Astrocyte of the spinal cord (primary cell): ENCODE measurements at places on chromosomes 16 and 17.

DNA sequence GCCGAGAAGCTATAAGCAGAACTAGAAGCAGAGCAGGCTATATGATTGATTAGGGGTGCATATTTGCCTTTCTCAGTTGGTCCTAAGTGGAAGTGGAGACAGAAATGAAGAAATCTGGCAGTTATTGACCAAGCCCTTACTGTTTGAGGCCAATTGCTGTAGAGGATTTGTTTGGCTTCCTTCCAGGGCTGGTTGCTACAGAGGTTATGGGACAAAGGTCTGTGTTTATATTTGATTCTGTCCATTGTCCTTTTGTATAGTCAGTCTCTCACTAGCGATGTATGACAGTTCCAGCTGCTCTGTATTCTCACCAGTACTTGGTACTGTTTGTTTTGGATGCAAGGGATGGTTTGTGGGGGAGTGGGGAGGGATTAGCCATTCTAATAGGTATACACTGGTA is 7.3 kb upstream of the ALOX15 start:
- no peak for DNase-seq

DNA sequence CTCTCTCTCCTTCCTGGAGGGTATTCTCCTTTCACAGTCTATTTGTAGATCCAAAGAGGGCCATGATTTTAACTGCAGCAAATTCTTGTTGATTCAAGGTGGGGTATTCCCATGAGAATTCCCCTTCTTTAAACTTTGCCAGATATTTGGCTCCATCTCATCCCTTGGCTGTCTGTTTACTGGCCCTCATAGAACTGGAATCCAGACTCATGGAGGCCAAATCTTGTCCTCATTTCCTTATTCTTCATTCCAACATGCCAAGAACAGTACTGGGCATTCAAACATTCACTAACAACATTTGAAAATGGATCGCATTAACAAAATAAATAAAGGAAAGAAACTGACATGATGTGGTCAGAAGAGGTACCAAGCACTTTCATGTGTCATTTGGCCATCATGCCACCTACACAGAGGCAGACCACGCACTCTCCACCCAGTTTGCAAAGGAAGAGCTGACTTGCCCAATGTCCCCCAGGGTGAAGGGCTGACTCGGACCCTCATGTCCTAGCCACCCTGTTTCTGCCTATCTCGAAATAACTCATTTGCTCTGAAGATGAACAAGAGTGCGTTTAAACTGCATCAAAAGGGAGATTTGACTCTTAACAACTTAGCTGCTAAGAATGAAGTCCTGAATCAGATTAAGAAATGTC is 23.1 kb upstream of the SLC35B1 start:
- no peak for DNase-seq

GRCh38 chr17:40060887-40061608 is 1.7 kb upstream of the THRA start:
- DNase-seq, result no peak

DNA sequence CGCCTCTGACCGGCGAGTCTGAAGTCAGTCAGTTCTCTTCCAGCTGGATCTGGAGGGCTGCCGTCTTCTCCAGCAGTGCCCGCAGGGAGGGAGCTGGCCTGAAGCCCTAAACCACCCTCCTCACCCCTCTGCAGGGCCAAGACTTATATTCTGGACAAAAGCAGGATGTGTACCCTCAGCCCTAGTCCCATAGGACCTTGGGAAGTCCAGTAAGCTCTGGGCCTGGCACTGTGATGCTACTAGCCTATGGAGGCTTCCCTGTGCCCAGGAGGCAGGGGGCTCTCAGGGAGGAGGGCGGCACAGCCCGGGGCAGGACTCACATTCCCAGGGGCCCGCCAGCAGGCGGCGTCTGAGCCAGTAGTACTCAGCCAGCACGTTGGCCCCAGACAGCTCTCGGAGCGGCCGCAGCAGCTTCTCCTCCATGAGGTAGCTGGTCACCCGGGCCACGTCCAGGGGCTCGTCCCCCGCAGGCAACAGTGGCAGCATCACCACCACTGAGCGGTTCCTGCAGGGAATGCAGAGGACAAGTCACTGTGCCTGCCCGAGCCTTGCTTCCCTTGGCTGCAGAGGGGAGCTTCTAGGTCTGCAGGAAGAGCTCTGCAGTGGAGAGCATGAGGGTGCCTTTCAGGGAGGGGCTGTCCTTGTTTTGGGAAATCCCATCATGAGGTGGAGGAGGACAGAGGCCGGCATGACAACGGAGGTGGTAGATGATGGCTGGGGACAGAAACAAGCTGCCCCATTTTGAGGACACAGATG is 41.7 kb downstream of the RMI2 start:
- peak; percentile 23 for DNase-seq

- no peak for DNase-seq
These were observed 139.6 kb upstream of the FAM20A start for GRCh38 chr17:68740555-68741447.

- DNase-seq, result no peak
These were observed 705.7 kb downstream of the MAF start for GRCh38 chr16:78894886-78895285.

DNA sequence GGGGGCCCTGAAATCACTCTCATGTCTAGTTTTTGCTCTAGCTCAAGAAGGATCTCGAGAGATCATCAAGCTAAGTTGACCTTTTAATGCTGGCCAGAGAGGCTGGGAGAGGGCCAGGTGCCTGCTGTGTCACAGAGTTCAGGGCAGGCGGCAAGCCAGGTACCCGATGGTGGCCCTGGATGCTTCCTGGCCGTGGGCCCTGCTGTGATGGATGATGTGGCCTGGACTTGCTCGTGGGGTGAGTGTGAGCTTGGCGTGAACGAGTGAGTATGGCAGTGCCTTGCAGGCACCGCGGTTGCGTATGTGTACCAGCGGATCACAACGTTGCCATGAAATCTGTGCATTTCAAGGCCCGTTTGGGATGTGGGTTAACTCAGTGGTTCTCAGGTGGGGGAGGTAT is 7.4 kb downstream of the IRF8 start:
- no peak for DNase-seq

DNA sequence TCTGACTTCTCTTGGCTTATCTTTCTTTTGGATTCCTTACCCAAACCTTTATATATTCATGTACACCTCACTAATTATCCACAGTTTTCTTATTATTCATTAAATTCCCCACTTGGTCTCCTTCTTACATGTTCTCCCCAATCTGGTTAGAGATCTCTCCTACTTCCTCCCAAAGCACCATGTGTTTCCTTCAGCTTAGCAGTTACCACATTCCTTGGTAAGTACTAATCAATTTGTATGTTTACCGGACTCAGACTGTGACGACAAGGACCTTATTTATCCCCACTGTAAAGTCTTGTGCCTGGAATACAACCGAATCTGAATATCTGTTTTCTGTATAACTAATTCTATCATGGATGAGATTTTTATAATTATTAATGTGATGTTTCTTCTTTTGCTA is 389.5 kb downstream of the KCNJ2 start:
- DNase-seq, result no peak

DNA sequence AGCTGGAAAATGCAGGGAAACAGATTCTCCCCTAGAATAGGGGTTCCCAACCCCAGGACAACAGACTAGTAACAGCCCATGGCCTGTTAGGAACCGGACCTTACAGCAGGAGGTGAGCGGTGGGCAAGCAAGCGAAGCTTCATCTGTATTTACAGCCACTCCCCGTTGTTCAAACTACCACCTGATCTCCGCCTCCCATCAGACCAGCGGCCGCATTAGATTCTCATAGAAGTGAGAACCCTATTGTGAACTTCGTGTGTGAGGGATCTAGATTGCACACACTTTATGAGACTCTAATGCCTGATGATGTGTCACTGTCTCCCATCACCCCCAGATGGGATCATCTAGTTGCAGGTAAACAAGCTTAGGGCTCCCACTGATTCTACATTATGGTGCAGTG is 3.5 kb downstream of the CD300LB start:
- DNase-seq, result no peak

DNA sequence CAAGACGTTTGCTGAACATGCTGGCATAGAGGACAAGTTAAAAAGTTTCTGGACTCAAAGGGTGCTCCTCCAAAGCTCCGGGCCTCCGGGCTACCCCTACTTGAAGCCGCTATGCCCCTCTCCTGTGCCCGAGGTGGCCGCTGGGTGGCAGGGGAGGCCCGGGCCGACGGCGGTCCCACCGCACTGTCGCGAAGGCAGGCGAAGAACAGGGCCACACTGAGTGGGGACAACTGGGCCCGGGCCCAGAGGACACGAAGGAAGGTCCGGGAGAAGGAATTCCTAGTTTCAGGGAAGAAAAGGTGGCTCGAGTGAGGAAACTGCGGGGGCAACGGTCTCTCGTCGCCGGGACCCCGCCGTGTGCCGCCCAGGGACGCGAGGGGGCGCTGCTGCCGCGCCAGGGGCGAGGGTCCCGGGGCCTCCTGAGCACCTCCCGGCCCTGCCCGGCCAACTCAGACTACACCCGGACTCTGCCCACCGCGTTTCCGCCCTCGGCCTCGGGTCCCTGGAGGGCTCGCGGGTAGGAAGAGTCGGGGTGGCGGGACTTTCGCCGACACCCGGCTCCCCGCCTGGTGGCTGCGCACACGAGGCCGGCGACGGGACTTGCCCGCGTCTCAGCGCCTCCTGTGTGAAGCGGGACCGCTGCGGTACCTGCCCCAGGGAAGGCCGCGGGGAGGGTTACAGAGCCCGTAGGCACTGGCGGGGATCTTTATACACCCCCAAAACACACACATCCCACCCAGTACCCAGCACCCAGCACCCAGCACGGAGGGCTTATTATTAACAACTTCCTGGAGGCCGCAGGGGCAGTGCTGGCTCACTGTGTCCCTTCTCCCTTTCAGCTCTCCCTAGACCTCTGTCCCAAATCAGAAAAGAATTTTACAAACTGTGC is 772 bp upstream of the CHCT1 start:
- DNase-seq, result peak; percentile 51

DNA sequence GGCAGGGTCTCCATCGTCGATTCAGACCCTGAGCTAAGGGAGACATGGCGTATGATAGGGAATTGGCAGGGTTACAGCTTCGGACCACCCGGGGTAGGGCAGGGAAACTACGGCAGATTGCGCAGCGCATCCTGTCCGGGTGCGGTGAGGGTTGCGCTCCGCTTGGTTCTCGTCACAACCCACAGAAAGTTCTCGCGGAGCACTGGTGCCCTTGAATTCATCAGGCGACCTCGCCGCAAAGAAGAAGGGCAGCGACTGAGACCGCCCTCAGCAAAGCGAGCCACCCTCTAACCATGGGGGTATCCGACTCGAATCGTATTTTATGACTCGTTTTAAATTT is 1.2 kb downstream of the HS3ST3B1 start:
- DNase-seq, result peak; percentile 61

DNA sequence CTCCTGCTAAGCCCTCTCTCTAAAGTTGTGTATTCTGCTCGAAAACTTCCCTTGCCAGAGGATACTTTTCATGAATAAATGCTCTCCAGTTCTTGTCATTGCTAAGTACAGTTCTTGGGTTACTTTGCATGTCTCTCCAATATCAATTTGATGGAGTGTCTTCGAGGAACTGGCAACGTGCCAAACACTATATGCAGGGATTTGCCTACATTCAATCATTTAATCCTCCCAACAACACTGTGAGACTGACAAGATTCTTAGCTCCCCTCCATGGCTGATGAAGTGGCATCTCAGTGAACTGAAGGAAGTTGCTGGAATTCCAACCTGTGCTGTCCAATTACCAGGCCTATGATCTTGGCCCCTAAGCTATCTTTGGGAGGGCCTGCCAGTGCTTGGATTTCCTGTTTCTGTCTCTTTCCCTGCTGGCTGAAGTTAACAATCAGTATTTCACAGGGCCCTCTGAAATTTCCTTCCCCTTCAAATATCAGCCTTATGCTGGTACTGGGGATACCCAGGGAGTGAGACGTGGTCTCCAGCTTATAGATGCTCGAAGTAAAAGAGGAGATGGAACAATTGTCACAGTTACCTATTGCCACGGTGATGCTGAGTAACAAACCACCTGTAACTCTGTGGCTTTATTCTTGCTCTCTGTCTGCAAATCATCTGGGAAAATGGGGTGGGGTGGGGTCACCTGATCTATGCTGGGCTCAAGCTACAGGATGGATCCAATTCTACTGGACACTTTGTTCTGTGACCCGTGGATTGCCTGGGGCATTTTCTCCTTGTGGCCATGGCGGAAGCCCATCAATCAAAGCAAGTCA is 19.4 kb upstream of the CRISPLD2 start:
- DNase-seq, result no peak

GRCh38 chr17:73991260-73991659 is 212.2 kb upstream of the RPL38 start:
- DNase-seq, result no peak

- no peak for DNase-seq
These were observed 526.7 kb upstream of the TOM1L1 start for GRCh38 chr17:54373970-54374369.

GRCh38 chr17:78279360-78279990 is 48.0 kb downstream of the TMEM235 start:
- DNase-seq, result no peak

GRCh38 chr16:27169511-27170071 is 33.7 kb upstream of the KDM8 start:
- peak; percentile 92 for DNase-seq

GRCh38 chr17:75633486-75634375 is 497 bp downstream of the SMIM5 start:
- DNase-seq, result peak; percentile 92

DNA sequence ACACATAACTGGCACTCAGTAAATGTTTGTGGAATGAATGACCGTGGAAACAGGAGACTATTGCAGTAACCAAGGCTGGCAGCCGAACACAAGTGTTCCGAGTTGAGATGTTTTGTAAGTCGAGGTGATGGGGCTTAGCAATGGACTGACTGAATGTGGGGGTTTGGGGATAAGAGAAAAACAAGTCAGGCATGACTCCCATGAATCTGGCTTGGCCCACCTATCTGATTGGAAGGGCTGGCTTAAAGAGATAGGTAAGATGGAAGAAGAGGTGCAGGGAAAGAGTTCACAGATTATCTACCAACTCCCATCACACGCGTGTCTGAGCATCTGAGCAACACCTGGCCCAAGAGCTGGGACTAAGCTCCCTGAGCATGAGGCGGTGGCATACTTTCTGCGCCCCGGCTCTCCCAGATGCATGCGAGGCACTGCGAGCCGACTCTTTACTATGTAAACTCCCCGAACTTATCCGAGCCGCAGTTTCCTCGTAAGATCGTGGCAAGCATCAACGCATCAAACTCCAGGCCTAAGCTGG is 539 bp downstream of the IFT20 start:
- DNase-seq, result no peak

- DNase-seq, result no peak
These were observed 43.8 kb downstream of the PITPNM3 start for GRCh38 chr17:6512552-6512951.

- DNase-seq, result no peak
These were observed 41.4 kb upstream of the BHLHA9 start for GRCh38 chr17:1228781-1229348.

DNA sequence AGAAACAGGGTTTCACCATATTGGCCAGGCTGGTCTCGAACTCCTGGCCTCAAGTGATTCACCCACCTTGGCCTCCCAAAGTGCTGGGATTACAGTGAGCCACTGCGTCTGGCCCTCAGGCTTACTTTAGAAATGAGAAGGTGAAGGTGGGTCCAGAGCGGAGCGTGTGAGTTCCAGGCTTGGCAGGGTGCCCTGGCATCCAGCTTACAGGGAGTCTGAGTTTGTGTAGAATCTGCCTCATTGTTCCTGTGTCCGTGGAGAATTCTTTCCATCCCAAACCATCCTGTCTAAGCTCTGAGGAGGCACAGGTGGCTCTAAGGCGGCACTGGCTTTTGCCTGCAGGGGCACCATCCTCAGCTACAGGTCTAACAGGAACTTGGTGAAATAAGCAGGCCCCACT is 50.6 kb downstream of the RAB11FIP3 start:
- no peak for DNase-seq
